ENCODE measurements at places on chromosomes 11 and 22.

- no peak for DNase-seq
Observed at GRCh38 chr11:97356144-97356543, 966.3 kb downstream of the JRKL start.

DNA sequence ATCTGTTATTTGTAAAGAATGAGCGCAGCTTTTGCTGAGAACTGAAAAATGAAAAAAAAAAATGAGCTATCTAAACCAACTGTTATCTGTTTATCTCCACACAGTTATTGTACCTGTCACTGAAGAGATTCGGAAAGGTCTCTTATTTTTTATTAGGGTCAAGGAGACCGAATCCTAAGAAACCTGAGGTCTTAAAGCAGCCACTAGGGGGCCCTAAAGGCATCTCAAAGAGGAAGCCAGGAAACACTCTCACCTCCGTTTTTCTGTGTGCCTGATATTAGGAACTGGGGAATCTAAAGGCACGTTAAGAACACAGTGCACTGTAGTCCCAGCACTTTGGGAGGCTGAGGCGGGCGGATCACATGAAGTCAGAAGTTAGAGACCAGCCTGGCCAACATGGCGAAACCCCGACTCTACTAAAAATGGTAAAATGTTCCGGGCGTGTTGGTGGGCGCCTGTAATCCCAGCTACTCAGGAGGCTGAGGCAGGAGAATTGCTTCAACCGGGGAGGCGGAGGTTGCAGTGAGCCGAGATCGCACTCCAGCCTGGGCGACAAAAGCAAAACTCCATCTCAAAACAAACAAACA, 3.5 kb upstream of the LARGE1 start:
- peak; percentile 33 for DNase-seq

DNA sequence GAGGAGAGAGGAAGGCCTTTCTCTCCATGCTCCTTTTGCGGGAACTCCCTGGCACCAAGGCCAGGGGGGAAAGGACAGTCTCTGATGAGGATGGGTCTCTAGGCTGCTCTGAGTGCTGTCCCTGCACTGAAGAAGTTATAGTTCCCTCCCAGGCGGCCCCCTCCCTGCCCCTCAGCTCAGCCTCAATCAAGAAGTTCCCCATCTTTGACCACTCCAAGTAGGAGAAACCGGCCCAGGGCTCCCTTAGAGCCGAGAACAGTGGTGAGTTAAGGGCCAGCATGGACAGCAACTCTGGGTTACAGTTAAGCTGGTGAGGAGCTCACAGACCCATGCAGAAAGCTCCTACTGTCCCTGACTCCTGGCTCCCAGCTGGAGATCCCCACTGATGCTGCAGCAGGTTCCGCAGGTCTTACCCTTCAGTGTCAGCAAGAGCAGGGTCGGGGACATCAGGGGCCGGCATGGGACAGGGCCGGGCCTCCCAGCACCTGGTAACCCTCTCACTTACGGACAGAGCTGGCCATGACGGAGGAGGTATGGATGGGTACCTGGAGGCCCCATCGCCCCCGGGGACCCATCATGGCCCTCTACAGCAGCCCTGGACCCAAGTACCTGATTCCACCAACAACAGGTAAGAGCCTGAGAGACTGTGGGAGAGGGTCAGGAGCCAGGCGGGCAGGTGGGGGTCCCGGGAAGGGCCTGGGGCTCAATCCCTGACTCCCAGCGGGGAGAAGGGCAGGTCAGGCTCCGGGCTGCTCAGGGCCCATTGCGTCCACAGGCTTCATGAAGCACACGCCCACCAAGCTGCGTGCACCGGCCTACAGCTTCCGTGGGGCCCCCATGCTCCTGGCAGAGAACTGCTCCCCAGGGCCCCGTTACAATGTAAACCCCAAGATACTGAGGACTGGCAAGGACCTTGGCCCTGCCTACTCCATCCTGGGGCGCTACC, 4.2 kb downstream of the SCGB1C1 start:
- no peak for DNase-seq

- DNase-seq, result no peak
Observed at GRCh38 chr22:38868286-38868721, 3.7 kb downstream of the CBX6 start.

DNA sequence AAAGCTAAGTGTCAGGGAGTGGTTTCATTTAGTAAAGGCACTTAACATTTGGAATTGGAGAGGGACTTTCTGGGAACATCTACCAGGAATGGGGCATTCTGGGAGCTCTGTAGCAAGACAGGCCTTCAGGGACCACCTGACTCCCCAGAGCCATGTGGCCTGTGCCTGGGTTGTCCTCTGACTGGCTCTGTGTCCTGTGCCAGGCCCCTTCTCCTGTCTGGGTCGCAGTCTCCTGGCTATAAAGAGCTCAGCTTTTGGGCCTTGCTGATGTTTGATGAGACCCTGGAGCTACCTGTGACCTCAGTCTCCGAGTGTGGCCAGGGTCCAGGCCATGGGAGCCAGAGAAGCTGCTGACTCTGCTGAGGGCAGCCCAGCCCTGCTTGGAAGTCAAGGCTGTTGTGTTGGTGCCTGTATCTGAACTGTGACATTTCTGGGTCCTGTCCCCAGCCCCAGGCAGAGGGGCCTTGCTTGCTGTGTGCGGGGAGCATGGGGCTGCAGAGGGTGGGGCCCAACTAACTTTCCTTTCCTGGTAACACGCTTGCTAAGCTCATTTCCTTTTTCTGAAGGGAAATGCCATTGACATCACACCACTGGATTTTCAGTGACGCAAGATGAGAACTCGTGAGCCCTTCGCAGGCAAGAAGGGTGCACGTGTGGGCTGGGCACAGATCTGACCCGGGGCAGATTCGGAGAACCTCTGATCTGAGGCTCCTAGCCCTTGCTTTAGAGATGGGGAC, 41.3 kb downstream of the LRRC32 start:
- peak; percentile 55 for DNase-seq

- peak; percentile 91 for DNase-seq
Observed at GRCh38 chr11:134068829-134069425, at the start of gene JAM3. TSS of gene JAM3 (plus strand) at chr11:134069072. CDS start at chr11:134069084, 12 bp downstream.

GRCh38 chr11:83760932-83761331, 474.8 kb upstream of the CCDC90B start:
- no peak for DNase-seq

- no peak for DNase-seq
Observed at GRCh38 chr11:1307163-1307870, 2.1 kb downstream of the TOLLIP start.

- DNase-seq, result no peak
Observed at GRCh38 chr11:130411223-130411622, 17.2 kb downstream of the ADAMTS8 start.

DNA sequence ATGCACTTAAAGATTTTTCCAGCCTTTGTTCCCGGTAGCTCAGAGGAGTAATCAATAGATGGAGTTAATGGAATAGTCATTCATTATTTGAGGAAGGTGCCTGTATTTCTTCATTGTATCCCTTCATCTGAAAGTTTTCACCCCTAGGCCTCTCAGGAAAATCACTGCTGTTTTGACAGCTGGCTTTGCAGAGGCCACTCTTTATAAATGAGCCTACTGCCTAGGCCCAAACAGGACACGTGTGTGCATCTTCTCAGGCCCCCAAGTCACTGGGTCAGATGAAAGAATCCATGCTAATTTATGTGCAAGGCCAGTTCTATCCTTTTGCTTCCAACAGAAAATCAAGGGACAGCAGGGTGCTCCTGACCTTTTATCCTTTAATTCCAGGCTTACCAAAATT, 76.8 kb downstream of the MPPED2 start:
- no peak for DNase-seq

- DNase-seq, result peak; percentile 77
Observed at GRCh38 chr11:134139873-134140331, 71.0 kb downstream of the JAM3 start.

GRCh38 chr22:19992921-19993355, 23.7 kb downstream of the ARVCF start:
- no peak for DNase-seq

- no peak for DNase-seq
Observed at GRCh38 chr11:129313541-129314297, 61.9 kb upstream of the BARX2 start.

GRCh38 chr22:29994027-29994715, 86.1 kb upstream of the HORMAD2 start:
- peak; percentile 93 for DNase-seq

DNA sequence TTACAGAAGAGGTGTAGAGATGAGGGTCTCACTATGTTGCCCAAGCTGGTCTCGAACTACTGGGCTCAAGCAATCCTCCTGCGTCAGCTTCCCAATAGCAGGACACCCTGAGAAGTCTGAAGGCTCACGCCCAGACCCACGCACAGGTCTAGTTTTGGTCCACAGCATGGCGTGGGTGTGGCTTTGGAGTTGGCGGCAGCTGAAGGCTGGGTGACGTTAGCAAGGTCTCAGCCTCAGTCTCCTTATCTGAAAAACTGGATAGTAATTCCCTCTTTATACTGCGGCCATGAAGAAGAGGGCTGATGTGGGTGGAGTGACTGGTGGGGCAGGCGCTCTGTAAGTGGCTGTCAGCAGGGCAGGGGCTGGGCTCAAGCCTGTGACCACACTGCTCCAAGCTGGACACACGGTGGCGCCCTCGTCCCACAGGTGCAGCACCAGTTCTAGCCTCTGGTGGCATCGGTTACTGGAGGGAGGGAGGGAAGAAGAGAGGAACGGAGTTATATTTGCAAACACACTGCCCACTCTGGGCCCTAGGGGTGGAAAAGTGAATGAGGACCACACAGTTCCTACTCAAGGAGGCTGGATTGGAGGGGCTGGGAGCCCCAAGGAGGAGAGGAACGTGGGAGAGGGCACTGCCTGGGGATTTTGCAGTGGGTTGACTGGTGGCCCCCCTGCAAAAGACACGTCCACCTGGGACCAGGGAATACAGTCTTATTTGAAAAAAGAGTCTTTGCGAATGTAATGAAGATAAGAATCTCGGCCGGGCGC, 19.6 kb upstream of the CARD10 start:
- peak; percentile 93 for DNase-seq

DNA sequence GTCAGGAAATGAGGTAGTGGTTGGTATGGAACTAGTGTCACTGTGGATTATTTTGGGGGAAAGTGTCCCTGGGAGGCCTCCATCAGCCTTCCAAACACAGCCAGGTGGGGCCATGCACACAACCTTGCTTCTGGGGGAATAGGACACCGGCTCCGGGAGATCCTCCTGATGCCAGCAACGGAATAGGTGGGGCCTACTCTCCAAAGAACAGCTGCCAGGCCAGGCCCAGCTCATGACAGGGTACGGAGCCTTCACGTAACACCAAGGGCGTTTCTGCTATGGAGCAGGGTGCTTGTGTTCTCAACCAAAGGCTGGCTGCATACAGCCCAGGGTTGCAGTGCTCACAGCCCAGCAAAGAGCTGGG, 30.6 kb upstream of the LINC01488 start:
- no peak for DNase-seq

GRCh38 chr11:117535850-117536411, 208.3 kb downstream of the CEP164 start:
- DNase-seq, result no peak

DNA sequence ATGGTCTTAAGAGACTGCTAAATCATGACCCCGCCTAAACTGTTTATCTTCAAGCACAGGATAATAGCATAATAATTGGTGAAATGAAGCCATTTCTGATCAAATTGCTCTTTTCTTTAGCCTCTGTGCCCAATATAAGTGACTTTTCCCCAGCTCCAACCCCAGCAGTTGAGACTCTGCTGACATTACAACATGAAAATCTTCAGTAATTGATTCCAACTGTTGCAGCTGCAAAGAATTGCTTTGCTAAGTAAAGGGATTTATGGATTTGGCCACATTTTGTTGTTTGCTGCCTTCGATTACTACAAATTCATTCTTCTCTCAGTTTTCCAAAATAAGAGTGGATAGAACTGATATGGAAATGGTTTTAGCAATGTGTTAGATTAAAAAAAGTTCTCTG, 576.7 kb upstream of the LRRC4C start:
- DNase-seq, result no peak

- no peak for DNase-seq
Observed at GRCh38 chr11:90434858-90435257, 212.0 kb upstream of the CHORDC1 start.

GRCh38 chr11:33664166-33664565, 36.5 kb downstream of the C11orf91 start:
- DNase-seq, result no peak

DNA sequence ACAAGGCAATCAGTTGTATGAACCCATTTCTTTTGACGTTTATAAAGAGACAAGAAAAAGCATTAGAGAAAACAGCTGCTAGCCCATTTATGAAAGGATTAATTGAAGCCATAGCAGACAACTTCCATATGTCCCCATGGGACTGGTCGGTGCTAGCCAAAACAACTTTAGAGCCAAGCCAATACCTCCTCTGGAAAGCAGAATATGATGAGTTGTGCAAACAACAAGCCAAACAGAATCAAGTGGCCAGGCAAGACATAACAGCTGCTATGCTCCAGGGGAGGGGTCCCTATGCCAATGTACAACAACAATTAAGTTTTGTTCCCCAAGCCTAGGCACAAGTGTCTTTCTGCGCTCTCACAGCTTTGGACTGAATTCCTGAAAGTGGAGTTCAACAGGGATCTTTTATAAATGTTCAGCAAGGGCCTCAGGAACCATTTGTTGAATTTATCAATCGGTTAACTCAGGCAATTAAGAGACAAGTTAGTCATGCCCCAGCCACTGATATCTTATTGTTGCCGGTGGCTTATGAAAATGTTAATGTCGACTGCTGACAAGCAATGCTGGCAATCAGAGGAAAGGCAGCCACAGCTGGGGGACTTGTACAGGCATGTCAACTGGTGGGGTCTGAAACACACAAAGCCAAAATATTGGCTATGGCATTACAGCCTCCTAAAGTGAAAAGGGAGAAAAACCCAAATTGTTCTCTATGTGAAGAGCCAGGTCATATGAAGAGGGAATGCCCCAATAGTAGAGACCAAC, 1593.1 kb upstream of the TENM4 start:
- DNase-seq, result no peak

DNA sequence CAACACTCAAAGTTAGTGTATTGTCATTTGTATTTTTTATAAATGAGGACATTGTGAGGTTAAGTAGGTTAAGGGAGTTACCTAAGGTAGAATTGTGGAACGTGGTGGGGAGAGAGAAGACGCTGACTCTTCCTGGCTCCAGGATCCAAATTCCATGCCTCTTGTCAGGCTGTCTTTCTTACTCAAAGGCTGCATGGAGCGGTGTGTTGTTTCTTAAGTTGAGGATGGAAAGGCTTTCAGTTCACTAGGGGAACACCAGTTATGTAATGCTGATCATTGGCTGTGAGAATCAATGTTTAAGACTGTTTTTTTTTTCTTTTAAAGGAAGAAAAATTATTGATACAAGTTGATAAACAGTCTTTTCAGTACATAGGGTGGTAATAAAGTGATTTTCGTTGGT, 2.9 kb downstream of the UBE2L3 start:
- no peak for DNase-seq

DNA sequence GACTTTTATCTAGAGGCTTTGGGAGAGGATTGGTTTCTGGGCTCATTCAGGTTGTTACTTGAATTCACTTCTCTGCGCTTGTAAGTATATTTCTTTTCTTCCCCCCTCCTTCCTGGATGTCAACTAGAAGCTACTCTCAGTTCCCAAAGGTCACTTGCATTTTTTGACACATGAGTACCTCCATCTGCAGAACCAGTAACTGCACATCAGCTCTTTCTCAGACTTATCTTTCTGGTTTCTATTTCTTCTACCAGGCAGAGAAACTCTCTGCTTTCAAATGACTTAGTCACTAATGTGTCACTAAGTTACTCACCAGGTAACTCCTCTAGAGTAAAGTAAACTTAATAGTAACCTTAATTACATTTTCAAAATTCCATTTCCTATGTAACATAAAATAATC, 773.0 kb upstream of the LUZP2 start:
- DNase-seq, result peak; percentile 53

GRCh38 chr11:67277231-67277961, 11.1 kb downstream of the GRK2 start:
- DNase-seq, result peak; percentile 72

GRCh38 chr11:95922099-95922498, 1.8 kb downstream of the MTMR2 start:
- DNase-seq, result peak; percentile 8
